ENCODE measurements at places on chromosomes 6 and 20.

DNA sequence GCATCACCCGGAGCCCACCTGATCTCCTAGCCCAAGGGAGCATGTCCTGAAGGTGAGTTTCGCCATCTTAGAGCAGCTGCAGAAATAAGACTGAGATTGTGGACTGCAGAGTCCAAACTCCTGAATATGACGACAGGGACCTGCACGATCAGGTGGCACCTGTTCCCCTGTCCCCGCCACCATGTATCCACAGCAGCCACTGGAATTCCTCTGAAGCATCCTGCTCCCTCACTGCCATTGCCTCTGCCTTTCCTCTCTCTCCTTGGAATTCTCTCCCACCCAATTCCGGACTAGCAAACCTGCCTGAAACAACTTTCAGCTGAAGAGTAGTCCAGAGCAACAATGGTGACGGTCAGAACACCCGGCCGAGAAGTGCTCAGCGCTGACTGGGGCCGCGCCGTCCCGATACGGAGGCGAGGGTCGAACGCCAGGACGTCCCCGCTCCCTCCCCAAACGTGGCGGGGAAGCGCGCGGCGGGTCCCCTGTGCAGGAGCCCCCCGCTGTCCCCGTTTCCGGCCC, 694 bp upstream of the FAM120B start:
- DNase-seq, result no peak

- DNase-seq, result no peak
Measured at GRCh38 chr6:106170030-106170791, 84.1 kb downstream of the PRDM1 start.

GRCh38 chr20:62032609-62033368, 32.9 kb downstream of the TAF4 start:
- no peak for DNase-seq

DNA sequence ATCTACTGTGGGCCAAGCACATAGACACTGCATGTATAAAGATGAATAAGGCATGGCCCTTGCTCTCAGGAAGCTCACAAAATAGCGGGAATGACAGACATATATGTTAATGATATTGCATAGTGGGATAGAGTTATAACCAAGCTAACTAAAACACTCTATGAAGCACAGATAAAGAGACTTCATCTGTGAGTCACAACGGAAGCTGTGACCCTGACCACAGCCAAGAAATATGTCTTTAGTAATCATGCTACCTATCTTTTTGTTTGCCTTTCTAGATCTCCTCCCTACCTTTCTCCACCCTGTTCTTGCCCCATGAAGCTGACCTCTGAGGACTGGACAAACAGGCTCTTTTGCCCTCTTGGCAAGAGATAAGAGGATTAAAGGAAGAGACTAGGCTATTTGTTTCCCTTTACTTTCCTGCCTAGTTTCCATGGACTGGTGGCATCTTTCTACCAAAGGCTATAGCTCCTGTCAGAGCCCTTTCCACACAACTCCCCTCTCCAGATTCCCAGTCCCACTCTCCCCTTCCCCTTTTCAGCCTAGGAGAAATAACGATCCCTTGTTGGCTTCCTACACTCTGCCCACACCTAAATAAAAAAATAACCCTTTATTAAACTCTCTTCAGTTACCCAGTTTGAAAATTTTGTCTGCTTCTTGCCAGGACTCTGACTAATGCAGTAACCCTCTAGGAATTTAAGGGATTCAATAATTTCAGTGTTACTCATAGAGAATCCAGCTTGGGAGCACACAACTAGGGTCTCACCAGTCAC, 504.9 kb upstream of the MARCKS start:
- no peak for DNase-seq

DNA sequence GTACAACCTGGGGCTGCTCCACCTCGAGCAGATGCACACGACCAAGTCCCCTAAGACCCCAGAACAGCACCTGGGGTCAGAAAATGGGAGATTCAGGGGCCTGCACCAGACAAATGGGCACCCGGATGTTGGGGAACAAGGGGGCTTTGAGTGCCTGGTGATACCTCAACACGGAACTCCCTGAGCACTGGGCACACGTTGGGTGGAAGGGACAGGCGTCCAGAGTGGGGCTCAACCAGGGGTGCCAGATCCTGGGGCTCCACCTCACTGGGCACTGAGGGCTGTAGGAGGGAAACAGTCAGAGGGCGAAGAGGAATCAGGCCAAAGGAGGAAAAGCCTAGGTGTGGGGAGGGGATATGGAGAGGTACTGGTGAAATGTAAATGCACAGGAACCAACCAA, 33.5 kb upstream of the SPAG4 start:
- DNase-seq, result no peak

- DNase-seq, result no peak
Measured at GRCh38 chr6:139752086-139752485, 377.6 kb upstream of the CITED2 start.

- no peak for DNase-seq
Measured at GRCh38 chr6:24197892-24198291, 71.9 kb downstream of the NRSN1 start.

GRCh38 chr6:42007286-42008137, 42.8 kb upstream of the TAF8 start:
- no peak for DNase-seq

All from NCI-H345 (cell line).